ENCODE measurements at places on chromosomes 7 and 10.

GRCh38 chr7:16463949-16464715 lies 1.4 kb downstream of the SOSTDC1 start:
- DNase-seq, result no peak

- no peak for DNase-seq
Measured at GRCh38 chr10:29389935-29390334, 101.1 kb downstream of the LYZL1 start.

GRCh38 chr10:51399840-51400239 lies 299.6 kb downstream of the CSTF2T start:
- no peak for DNase-seq

GRCh38 chr7:41882745-41883420 lies 180.0 kb upstream of the INHBA start:
- no peak for DNase-seq

DNA sequence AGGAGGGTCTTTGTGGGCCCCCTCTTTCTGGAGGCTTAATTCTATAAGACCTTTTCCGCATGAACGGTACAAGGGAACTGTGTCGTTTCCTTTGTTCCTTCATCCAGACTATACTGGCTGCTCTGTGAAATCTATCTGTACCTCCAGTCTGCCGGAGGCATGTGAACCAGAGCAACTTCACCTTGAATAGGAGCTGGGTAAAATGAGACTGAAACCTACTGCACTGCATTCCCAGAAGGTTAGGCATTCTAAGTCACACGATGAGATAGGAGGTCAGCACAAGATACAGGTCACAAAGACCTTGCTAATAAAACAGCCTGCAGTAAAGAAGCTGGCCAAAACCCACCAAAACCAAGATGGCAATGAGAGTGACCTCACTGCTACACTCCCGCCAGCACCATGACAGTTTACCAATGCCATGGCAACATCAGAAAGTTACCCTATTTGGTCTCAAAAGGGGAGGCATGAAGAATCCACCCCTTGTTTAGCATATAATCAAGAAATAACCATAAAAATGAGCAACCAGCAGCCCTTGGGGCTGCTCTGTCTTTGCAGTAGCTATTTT lies 36.8 kb upstream of the INPP5F start:
- no peak for DNase-seq

All from RKO (cell line).